Renal cortex interstitium (tissue), 15 donors: ENCODE measurements at places on chromosomes 6 and 20. TPM values are rescaled to one million over a fixed set of nuclear protein-coding genes. Genes with fewer than 3 reads are reported as not detected.

Gene TNFRSF6B
- polyA plus RNA-seq: 2.2 TPM

DNA sequence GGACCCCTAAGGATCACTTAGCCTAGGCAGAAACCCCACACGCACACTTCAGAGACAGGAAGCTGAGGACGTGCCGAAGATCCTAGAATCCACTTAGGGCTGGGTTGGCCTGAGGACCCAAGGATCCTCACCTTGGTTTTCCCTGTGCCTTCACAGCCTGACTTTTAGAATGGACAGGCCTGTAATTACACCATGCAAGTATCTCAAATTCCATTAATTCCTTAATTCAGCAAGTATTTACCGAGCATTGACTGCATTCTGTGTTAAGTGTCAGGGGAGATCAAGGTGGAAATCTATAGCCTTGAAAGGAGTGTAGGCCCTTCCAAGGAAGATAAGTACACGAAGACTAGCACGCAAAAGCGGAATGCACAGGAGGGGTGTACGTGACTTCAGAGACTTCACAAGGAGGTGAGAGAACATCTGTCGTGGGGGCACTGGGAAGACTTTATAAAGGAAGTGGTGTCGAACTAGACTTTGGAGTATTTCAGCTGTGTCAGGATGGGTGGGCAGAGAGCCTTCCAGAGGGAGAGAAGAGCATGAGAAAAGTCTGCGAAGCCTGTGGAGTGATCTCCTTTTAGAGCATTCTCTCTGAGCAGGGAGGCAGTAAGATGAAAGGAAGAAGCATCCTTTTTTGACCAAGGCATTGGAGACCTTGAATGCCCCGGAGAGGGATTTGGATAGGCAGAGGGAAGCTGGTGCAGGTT is 4.0 kb downstream of the DSP start:
- DNase-seq: no peak

DNA sequence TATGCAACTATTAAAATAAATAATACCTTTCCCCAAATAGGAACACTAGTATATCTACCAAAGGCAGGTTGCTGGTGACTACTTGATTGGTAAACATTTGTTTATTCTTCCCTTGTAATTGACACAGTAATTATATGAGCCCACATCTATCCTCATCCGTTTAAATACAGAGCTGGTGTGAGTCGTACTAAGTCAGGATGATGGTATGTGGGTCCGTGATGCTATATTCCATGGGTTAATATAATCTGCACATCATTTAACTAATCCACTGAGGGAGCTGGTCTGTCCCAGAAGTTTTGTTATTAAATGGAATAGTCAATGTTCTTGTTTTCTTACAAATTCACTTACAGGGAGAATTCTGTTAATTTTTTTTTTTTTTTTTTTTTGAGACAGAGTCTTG is 164.0 kb upstream of the AGPAT4 start:
- no peak for DNase-seq

DNA sequence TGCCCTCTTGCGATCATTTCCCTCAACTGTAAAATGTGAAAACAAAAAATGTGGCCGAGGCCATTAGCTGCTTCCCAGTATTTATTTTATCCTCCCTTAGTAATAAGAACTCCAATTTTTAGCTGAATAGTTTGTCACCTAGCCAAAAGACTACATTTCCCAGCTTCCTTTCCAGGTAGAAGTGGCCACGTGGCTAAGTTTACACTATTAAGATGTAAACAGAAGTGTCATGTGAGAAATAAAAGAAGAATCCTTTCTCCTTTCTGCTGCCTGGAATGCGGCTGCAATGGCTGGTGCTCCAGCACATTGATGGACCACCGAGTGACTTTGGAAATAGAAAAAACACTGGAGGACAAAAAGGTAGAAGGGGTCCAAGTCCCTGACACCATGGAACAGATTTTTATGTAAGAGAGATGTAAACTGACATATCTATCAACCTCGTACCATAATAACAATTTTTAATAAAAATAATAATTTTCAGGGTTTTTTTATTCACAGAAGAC is 268.8 kb downstream of the PKHD1 start:
- DNase-seq: no peak

DNA sequence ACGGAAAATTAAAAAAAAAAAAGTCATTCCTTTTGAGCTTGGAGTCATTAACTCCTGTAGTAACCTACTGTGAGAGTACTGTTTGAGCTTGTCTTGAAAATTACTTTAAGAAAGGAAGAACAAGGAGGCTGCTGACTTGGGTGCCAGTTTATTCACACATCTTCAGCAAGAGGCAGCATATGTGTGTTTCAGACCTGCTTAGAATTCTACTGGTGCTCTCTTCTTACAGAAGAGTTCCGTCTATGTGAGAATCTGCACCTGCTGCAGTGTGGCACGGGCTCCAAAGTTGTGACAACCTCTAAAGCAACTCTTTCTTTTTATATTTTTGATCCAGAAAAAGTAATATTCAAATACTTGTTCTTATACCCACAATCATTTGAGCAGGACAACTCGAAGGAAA is 117.4 kb upstream of the SOX4 start:
- no peak for DNase-seq

- DNase-seq: no peak
Observed at GRCh38 chr6:73314577-73315492, 39.2 kb downstream of the DPPA5 start.
